ENCODE measurements at places on chromosomes 16 and 17.

DNA sequence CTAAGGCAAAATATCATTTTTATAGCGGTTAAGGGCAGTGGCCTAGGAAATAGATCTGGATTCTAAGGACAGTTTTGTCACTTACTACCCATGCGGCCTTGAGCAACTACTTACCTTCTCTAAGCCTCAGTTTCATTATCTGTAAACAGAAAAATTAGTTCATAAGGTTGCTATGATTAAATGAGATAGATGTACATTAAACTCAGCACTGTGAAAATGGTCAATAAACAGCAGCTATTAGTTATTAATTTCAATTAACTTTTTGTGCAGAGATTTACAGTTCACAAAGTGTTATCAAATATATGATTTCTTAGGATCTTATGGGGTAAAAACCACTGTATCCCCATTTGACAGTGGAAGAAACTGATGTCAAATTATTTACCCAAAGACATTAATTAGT lies 135.5 kb upstream of the CORO6 start:
- no peak for DNase-seq

GRCh38 chr17:79213305-79213704 lies 138.7 kb downstream of the ENGASE start:
- no peak for DNase-seq

- no peak for DNase-seq
Measured at GRCh38 chr17:81065500-81065899, 30.5 kb downstream of the BAIAP2 start.

DNA sequence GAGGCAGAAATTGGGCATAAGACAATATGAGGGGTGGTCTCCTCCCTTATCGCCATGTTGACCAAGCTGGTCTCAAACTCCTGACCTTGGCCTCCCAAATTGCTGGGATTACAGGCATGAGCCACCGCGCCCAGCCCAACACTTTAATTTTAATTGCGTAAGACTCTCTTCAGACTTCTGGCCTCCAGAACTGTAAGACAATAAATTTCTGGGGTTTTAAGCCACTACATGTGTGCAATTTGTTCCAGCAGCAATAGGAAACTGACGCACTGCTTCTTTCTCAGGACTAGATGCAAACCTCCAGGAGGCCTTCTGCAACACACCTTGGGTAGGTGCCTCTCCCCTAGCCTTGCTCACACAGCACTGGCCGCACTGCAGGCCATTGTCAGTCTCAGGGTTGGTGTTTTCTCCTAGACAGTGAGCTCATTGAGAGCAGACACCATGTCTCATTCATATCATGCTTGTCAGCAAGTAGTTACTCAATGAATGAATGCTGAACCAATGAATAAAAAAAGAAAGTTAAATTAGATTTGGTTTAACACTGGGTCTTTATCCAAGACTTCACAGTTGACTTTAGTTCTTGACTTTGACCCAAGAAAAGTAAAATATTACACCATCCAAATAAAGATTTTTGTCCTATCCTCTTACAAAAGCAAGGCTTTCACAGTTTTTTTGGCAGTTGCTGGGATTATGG lies 5.5 kb upstream of the ACSF2 start:
- DNase-seq: peak; percentile 21

- DNase-seq: peak; percentile 53
Measured at GRCh38 chr17:81251094-81251708, 12.1 kb downstream of the NDUFAF8 start.

DNA sequence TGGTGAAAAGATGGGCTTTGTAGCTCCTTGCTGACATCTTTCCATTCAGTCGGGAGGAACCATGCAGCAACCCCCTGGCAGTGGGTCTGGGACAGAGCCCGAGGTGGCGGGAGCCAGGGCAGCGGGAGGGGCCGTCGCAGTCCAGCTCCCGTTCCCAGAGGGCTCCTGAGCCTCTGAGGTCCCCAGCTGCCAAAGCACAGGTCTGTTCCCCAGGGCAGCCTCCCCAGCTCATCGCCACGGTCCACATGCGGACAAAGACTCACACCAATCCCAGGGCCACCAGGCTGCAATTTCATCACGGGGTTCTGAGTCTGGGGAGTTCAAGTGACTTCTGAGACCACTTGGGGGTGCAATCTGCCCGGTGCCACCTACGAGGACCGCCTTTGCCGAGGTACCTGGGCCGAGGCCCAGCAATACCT lies 196.0 kb downstream of the RBFOX3 start:
- no peak for DNase-seq

- no peak for DNase-seq
Measured at GRCh38 chr17:6796887-6797490, 21.0 kb downstream of the FBXO39 start.

- DNase-seq: no peak
Measured at GRCh38 chr17:41404024-41404671, 6.7 kb upstream of the KRT31 start.

DNA sequence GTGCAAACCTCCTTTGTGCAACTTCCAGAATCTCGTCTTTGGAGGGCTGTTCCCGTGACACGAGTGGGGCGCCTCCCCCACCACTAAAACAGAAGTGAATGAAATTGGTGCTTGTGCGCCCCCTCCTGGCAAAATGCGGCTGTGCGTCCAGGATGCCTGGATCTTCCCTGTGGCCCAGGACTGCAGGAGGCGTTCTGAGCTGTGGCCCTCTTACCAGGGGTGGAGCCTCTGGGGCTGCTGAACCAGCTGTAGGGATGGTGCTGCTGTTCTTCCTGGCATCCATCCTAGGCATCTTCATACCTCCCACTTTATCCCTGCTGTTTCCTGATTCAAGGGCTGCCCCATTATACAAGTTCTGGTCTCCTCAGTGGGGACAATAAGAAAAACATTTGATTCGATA lies 18.5 kb upstream of the NAGLU start:
- DNase-seq: peak; percentile 75

GRCh38 chr16:19605701-19606100 lies 50.2 kb downstream of the VPS35L start:
- DNase-seq: no peak

DNA sequence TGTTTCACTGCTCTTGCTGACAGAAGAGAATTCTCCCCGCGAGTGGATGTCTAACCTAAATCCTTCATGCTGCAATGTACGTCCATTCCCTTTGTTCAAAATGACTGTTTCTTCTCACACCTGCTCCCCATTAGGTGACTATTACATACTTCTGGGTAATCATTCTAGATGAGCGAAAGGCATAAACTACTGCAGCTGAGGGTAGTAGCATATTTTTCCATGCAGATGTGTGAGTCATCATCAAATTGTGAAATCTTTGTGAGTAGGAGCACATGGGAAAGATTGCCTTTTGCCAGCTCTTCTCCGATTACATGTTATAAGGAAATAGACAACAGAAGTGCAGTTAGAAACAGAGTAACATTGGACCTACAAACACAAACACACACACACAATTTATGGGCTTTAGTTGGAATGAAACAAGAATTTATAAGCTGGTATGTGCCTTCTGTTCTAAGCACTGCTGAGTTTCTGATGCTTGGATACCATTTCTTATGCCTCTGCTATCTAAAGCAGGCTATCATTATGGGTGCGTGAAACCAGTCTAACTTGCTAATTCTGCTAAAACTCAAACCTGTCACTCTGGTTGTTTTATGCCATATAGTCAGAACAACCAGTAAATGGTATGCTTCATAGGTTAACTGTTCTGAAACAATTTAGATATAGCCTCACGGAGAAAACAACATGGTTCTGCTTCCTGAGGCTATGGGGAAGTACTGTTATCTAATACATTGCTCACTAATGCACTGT lies 346.9 kb upstream of the PSMD7 start:
- peak; percentile 96 for DNase-seq

All from lung (tissue), 17 donors.